ENCODE measurements at places on chromosomes 1 and 21.

DNA sequence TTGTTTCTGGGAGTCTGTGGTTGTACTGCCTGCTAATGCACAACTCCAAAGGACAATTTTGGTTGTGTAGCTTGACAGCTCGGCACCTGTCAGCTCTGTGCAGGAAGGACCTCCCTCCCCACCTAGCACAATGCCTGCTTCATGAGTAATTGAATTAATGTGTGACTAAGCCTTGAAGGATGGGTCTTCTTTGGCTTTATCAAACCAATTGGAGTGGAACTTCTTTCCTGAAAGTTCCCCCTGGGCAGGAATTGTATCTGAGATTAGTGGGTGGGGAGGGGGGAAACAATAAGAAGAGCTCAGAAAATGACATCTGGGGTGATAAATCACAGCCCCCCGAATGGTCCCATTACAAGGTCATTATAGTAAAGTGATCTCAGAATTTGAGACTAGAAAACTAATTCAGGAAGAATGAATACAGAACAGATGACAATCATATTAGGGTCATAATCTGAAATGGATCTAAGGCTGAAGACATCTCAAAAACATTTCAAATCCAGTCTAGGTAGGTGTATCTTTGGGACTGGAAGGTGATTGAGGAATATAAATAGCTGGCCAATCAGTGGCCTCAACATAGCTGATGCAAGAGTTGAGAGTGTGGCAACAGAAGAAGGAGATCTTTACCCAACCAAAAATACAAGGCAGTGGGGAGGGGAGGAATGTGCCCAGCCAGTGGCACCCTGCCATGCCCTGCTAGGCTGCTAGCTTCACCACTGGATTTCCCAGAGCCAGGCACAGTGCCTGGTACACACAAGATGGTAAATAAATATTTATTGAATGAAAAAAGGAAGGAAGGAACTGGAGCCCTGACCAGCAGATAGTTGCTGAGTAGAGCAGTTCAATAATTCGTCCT, 10.1 kb upstream of the SESN2 start:
- DNase-seq, result no peak

DNA sequence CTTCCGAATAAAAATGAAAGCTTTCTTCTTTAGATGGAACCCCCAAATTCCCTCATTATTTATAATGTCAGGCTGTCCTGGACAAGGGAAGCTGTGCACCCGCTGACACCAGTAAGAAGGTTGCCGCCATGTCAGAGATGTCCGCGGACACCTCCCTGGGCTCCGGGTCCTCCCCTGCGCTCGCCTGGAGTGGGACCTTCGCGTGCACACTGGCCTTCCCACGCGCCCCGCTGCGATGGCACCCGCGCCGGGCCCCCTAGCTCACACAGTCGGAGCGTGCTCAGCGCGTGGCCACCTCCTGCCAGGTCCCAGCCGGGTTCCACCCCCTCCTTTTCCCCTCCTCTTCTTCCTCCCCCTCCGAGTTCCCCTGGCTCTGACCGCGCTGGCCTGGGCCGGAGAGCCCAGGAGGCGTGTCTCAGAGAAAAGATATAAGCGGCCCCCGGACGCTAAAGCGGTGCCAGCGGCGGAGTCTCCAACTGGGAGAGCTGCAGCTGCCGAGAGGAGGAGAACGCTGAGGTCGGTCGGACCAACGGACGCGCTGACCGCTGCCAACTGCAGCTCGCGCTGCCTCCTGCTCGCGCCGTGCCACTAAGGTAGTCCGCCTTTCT, at the start of gene G0S2:
Gene G0S2 (plus strand): TSS at position 456 of the 608 bp plus-strand sequence. CDS start 273 bp downstream, outside the sequence.
- no peak for DNase-seq

GRCh38 chr1:157158967-157159366, 20.8 kb upstream of the ETV3 start:
- no peak for DNase-seq

DNA sequence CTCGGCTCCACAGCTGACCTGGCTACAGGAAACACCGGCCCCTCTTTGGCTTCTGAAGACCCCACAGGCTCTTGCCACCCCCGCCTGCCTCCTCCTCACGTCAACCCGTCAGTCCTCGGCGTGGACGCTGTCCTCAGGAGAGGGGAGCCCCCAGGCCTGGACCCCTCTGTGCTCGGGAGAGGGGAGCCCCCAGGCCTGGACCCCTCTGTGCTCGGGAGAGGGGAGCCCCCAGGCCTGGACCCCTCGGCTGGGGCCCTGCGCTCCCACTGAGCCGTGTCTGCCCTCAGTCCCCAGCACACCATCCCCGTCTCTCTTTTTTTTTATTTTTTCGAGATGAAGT, 26.0 kb upstream of the C1orf159 start:
- DNase-seq, result no peak

DNA sequence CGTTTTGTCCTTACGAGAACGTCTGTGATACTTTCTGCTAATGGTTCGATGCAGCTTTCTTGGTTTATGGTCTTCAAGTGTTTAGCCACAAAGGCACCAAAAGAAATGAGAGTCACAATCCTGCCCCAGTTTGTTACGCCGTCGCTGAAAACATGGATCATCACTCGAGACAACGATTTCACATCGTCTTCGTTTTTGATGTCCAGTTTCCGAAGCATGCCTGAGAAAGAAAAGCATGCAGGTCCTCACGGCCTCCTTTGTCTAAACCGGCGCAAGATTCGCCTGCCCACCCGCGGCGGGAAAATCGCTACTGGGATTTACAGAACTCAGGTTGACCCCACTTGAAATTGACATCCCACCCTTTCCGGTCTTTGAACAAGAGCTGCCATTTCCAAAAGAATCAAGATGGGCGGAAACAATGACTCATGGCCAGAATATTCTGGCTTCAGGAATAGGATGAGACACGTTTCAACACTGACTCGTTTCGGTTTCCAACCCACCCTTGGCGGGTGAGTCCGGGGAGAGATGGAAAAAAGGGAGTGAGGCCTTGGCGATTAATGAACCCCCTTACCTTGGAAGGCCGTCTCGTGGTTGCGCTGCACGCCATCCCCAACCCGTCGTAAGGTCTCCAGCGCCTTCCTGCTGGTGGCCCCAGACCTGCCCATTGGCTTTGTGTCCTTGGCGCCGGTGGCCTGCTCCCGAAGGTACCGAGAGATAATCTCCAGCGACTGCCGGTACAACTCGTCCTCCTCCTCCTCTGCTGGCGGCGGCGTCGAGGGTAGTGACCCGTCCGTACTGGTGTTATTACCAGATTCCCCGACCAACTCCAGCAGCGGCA, 919 bp downstream of the MCL1 start:
- DNase-seq, result no peak

GRCh38 chr1:12231276-12231595, 1.4 kb downstream of the VPS13D start:
- DNase-seq, result no peak

- DNase-seq, result no peak
Measured at GRCh38 chr1:98323388-98323787, 338.1 kb upstream of the SNX7 start.

Measured in stimulated activated CD4-positive, alpha-beta T cell treated with anti-CD3 and anti-CD28 coated beads, Interleukin-1b, Interleukin-23, amount 100 ng/mL, for 1 hour (primary cell).